Esophagus squamous epithelium (tissue), 5 donors: ENCODE measurements at places on chromosomes 5 and 9.

- no peak for DNase-seq
These were observed 29.7 kb upstream of the FAM169A start for GRCh38 chr5:74895906-74896305.

- no peak for DNase-seq
These were observed 26.3 kb downstream of the ANP32B start for GRCh38 chr9:98009437-98009836.

DNA sequence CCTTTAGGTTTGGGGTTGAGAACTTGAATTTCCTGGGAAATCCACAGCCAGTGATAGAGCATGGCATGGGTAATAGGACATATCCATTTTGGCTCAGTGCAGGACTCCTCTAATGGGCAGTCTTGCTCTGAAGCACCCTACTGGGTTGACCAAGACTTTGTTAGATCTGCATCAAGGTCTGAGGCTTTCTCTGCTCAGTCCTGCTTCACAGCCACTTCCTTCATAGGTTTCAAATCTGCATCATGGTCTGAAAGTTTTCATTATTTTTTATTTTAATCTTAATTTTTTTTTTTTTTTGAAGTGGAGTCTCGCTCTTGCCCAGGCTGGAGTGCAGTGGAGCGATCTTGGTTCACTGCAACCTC is 36.5 kb downstream of the KIF2A start:
- DNase-seq = no peak

DNA sequence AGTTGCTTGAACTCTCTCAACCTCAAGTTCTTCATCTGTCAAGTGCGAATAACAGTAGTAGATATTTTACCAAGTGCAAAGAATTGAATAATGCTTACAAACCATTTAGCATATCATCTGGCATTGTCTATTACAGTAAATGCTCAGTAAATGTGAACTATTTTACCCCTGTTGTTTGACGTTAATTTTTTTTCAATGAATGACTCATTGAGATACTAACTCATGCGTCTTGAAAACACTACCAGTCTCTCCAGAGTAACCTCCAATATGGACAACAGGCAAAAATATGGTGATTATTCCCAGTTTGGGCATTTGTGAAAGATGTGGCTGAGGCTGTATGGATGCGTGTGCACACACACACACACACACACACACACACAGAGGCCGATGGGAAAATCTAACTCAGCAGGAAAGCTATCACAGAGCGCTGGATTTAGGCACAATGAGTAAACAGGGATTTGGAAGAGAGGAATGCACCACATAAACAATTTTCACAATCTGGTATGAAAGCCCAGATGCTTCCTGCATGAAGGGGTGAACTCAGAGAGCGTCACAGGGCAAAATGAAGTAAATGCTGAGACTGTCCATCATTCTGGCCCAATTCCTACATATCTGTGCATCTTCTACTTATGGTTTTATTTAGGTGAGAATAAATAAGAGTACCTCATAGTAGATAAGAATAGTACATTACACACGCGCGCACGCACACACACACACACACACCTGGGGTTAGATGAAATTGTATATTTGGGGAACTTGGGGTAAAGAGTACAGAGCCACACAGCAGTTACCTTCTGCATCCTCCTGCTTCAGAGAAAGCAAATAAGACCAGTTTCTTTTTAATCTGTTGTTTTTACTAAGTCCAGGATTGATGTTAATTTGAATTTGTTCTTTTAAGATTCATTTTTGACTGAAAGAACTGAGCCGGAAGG is 128.7 kb downstream of the PALM2AKAP2 start:
- no peak for DNase-seq

DNA sequence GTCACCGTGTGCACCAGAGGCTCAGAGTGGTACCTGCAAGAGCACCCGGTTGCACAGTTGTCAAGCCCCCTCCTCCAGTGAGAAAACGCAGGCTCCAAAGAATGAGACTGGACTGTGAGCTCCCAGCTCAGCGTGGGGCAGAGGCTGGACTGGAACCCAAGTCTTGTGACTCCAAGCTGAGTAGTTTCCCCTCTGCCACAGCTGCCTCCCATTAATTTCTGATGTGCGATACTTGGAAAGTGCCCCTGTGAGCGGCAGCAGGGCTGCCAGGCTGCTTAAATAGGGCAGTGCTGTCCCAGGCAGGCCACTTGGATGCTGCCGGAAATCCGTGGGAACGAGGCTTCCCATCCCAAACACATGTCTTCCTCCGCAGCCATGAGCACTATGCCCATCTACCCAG is 62.2 kb upstream of the ANGPTL2 start:
- DNase-seq = no peak

DNA sequence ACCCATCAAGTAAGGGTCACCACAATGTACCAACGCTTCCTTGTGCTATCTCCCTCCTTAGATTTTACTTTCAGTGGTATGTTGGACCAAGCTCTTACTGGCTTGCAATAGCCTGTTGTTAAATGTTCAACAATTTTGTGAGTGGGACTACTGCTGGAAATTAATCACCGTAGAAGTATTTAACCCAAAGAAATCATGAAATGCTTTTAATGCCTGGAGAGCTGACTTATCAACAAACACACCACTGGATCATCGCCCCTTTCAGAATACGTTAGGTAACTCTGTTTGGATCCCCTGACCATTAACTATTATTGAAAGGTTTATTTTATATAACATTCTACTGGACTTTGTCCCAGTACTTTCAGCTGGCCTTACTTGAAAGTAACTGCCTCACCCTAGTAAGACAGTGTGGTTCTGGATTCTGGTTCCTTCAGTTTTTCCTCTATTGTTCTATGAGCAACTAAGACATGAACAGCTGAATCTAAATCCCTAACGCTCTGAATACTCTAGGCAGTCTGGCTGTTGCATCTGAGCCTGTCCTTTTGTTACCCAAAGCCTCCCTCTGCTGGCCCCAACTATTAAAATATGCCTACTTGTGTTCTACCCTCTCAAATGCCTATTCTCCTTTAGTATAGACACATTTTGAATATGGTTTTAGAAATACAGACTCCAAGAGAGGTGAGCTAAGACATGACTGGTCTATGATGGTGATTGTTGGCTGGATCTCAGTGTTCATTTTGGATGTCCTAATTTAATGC is 1203.4 kb upstream of the DMAC1 start:
- DNase-seq = no peak

- no peak for DNase-seq
These were observed 63.8 kb downstream of the BNC2 start for GRCh38 chr9:16806674-16807073.

- DNase-seq = no peak
These were observed 60.1 kb upstream of the CACNA1B start for GRCh38 chr9:137817236-137818200.

DNA sequence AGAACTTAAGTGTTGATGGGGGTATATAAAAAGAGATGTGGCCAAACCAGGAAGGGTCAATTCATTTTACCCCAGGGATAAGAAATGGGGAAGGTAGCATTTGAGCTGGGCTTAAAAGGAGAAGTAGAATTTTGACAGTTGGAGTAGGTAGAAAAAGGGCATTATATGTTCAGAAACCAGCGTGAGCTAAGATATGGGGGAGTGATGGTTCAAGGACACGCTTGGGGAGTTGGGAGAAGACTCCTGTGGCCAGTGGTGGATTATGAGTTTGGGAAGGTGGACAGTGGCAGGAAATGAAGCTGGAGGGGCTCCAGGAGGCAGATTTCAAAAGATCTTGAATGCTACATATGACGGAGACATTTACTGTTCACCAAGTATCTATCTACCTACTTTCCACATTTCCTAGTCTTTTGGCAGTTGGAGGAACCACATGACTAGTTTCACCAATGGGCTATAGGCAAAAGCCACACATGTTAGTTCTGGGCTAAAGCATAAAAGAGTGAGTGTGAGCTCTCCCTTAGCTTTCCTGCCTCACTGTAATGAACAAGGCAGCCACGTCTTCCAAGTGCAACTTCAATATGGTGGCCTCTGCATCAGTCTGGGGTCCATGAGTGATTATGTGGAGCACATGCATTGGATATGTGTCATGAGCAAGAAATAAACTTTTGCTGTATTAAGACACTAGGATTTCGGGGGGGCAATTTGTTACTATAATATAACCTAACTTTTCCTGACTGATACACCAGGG is 15.7 kb upstream of the GSN start:
- DNase-seq = no peak
